ENCODE measurements at places on chromosomes 3 and 15. TPM values are rescaled to one million over a fixed set of nuclear protein-coding genes. Genes with fewer than 3 reads are reported as not detected.

GRCh38 chr3:28022916-28023315, 218.5 kb upstream of the CMC1 start:
- no peaks in the 10 kb centered on the region for H3K4me1 ChIP-seq
- no peaks in the 10 kb centered on the region for H3K27me3 ChIP-seq
- no peaks in the 10 kb centered on the region for H3K36me3 ChIP-seq
- no peak for DNase-seq
- no peak overlapping the region for H3K4me3 ChIP-seq
- no peak overlapping the region for H3K27ac ChIP-seq

DNA sequence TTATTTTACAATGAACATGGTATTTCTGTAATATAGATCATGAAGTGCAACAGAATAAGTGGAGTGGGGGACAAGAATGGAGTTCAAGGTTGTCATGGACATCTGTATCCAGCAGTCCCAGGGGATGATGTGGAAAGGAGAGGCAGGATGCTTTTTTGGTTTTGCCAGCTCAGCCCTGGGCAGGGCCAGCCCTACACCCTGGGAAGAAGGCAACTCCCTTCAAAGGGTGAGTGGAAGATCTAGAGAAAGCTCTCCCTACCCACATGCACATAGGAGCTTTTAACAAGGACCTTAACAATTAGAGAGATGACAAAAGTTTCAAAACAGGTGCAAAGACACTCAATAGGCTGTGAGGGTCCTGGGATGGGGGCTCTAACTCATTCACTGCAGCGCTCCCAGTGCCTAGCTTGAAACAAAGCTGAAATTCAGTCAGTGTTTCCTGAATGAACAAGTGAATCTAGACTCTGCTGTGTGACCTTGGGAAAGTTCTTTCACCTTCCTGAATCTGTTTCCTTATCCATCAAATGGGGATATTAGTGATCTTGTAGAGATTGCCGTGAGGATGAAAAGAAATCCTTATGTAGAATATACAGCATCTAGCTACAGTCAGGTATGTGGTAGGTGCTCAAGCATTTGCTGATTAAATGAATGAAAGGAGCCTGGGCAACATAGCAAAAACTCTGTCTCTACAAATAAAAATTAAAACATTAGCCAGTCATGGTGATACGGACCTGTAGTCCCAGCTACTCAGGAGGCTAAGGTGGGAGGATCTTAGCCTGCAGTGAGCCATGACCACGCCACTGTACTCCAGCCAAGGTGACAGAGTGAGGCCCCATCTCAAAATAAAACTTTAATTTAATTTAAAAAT, 14.3 kb downstream of the BHLHE40 start:
- no peaks in the 10 kb centered on the region for H3K4me1 ChIP-seq
- no peaks in the 10 kb centered on the region for H3K27me3 ChIP-seq
- no peak for DNase-seq
- H3K4me3 ChIP-seq = no peak overlapping the region
- H3K27ac ChIP-seq = no peak overlapping the region
- no peaks in the 10 kb centered on the region for H3K36me3 ChIP-seq

The BTLA gene
- 1.5 TPM for total RNA-seq

DNA sequence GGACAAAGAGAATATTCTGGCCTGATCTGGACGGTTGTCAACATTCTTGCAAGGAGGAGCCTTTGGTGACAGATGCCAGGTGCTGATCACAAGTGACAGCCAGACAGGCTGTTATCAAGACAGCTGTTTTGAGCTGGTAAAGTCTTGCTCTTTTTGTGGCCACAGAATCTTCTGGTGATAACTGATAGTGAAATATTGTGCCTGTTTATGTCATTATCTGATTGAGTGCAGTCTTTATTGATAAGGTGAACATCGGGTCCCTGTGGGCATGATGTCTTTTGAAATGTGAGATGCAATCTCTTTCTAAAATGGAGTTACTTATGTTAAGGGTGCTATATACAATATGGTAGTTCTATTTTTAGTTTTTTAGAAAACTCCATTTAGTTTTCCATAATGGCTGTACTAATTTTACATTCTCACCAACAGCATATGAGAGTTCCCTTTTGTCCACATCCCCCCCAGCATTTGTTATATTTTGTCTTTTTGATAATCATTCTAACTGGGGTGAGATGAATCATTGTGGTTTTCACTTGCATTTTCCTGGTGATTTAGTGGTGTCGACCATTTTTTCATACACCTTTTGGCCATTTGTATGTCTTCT, 10.7 kb downstream of the CEP63 start:
- no peak for DNase-seq
- no peaks in the 10 kb centered on the region for H3K36me3 ChIP-seq
- H3K4me1 ChIP-seq = no peaks in the 10 kb centered on the region
- no peak overlapping the region for H3K27ac ChIP-seq
- no peak overlapping the region for H3K4me3 ChIP-seq

DNA sequence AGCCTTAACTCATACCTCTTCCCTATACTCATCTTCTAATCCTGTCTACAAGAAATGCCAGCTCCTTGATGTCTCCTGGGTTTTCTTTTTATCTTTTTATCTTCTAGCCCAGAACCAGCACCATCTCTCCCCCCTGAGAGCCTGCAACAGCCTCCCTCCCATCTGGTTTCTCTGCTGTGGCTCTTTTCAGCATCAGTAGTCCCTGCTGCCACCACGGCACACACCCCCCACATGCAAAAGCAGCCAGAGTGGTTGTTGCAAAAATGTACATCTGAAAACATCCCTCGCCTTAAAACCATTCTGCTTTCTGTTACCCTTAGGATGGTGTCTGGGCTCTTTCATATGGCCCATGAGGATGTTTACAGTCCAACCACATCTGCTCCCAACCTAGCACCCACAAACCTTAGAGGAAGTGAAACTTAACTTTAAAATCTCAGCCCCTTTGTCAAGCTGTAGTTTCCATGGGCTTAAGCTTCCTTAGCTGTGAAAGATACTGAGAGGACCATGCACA, 775 bp downstream of the TTC21A start:
- peak overlapping the region; percentile 94 for H3K27ac ChIP-seq
- no peaks in the 10 kb centered on the region for H3K27me3 ChIP-seq
- H3K4me1 ChIP-seq = peaks cover 38% of the 10 kb centered on the region
- DNase-seq = no peak
- no peak overlapping the region for H3K4me3 ChIP-seq

- no peaks in the 10 kb centered on the region for H3K36me3 ChIP-seq
- DNase-seq = no peak
- H3K27me3 ChIP-seq = no peaks in the 10 kb centered on the region
- peaks cover 47% of the 10 kb centered on the region for H3K4me1 ChIP-seq
- H3K27ac ChIP-seq = no peak overlapping the region
These were observed 19.3 kb downstream of the MBNL1 start for GRCh38 chr3:152287898-152288576.

DNA sequence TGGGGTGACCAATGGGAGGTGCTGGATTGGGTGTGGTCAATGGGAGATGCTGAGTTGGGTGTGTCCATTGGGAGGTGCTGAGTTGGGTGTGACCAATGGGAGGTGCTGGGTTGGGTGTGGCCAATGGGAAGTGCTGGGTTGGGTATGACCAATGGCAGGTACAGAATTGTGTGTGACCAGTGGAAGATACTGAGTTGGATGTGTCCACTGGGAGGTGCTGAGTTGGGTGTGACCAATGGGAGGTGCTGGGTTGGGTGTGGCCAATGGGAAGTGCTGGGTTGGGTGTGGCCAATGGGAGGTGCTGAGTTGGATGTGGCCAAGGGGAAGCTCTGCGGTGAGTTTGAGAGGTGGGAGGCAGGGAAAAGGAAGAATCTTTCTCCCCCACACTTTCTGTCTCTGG, 250.0 kb upstream of the PROK2 start:
- no peak overlapping the region for H3K27ac ChIP-seq
- H3K4me3 ChIP-seq = no peak overlapping the region
- no peak for DNase-seq
- H3K36me3 ChIP-seq = no peaks in the 10 kb centered on the region
- no peaks in the 10 kb centered on the region for H3K4me1 ChIP-seq

GRCh38 chr15:35320911-35321310, 225.1 kb downstream of the DPH6 start:
- DNase-seq = no peak
- H3K4me3 ChIP-seq = no peak overlapping the region
- no peaks in the 10 kb centered on the region for H3K36me3 ChIP-seq

- H3K27ac ChIP-seq = no peak overlapping the region
- H3K4me3 ChIP-seq = no peak overlapping the region
- H3K4me1 ChIP-seq = peaks cover 13% of the 10 kb centered on the region
- DNase-seq = no peak
These were observed 123.9 kb downstream of the DNAJB8 start for GRCh38 chr3:128342701-128343180.
